GM23248 (cell line): ENCODE measurements at places on chromosomes 7 and 10. TPM values are rescaled to one million over a fixed set of nuclear protein-coding genes. Genes with fewer than 3 reads are reported as not detected.

DNA sequence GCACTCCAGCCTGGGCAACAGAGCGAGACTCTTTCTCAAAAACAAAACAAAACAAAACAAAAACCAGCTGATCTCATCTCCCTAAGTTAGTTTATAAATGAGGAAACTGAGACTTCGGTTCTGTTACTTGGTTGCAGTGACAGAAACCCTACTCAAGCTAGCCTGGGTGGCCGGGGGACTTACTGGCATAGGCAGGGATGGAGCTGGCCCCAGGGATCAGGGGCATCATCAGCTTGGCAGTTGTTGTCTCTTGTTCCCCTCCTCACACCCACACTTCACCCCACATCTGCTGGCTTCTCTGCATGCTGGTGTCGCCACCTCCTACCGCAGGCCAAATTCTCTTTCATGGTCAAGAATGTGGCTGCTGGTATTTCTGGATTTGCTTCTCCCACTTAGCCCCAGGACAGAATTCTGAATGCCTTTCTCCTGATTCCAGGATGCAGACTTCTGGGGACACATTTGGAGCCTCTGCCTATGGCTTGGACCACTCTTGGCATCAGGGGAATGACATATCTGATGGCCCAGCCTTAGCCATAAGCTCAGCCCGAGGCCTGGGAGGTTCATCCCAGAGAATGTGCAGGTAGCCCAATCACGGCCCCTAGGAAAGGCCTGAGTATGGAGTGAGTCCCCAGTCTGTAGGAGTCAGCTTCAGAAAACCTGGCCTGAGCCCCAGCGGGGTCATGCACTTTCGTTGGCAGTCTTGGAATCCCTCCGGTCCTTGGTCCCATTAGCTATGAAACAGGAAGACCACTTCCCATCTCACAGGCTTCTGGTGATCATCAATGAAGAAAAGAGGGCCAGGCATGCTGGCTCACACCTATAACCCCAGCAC lies 41.6 kb upstream of the CTBP2 start:
- no peaks in the 10 kb centered on the region for H3K4me1 ChIP-seq
- H3K36me3 ChIP-seq = no peaks in the 10 kb centered on the region
- no peak overlapping the region for H3K4me3 ChIP-seq
- H3K27me3 ChIP-seq = peaks cover 2% of the 10 kb centered on the region; the same call in 1 of the 2 replicates

- no peak overlapping the region for H3K27ac ChIP-seq
- H3K36me3 ChIP-seq = peaks cover 46% of the 10 kb centered on the region
- DNase-seq = no peak
- no peaks in the 10 kb centered on the region for H3K4me1 ChIP-seq
- H3K27me3 ChIP-seq = no peaks in the 10 kb centered on the region
These were observed 113.1 kb downstream of the ZMYND11 start for GRCh38 chr10:248307-248706.

GRCh38 chr7:141366091-141366621 lies 185.1 kb upstream of the AGK start:
- no peak overlapping the region for H3K4me3 ChIP-seq
- peaks cover 9% of the 10 kb centered on the region; the same call in 1 of the 2 replicates for H3K4me1 ChIP-seq
- no peaks in the 10 kb centered on the region for H3K36me3 ChIP-seq
- no peak overlapping the region for H3K27ac ChIP-seq

DNA sequence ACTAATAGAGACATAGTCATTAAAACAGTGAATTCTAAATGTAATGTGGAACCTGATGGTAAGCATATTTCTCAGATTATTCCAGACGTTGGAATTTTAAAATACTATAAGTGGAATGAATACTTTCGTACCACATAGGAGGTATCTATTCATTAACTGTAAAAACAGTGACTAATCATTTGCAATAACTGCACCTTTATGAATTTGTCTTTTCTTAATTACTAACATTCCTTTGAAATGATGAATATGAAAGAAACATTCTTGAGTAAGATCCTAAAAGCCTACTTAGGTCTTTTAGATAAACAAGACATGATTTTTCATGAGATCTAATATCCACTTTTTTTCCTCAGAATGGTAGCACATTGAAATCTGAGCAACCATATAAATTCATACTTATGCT lies 549.0 kb upstream of the LRRN3 start:
- H3K36me3 ChIP-seq = no peaks in the 10 kb centered on the region
- DNase-seq = no peak
- H3K27ac ChIP-seq = no peak overlapping the region
- H3K27me3 ChIP-seq = no peaks in the 10 kb centered on the region
- no peak overlapping the region for H3K4me3 ChIP-seq

DNA sequence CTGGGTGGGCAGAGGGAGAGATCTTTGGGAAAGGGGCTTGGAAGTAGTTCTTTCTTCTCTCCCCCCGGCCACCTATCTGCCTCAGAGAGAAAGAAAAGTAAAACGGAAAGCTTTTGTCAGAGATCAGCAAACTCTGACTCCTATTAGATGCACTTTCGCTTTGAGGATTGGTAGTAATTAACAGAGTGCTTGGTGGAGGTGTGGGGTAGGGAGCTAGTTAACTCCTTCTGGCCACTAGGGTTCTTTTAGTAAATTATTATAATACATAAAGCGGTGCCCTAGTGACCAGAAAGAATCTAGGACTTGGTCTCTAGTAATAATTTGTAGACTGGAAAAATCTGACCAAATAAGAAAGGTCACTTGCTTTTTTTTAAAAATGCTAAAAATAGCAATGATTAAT lies 54.6 kb downstream of the CPVL start:
- no peaks in the 10 kb centered on the region for H3K36me3 ChIP-seq
- H3K27me3 ChIP-seq = no peaks in the 10 kb centered on the region
- peak; percentile 37 for DNase-seq
- H3K4me1 ChIP-seq = peaks cover 18% of the 10 kb centered on the region

DNA sequence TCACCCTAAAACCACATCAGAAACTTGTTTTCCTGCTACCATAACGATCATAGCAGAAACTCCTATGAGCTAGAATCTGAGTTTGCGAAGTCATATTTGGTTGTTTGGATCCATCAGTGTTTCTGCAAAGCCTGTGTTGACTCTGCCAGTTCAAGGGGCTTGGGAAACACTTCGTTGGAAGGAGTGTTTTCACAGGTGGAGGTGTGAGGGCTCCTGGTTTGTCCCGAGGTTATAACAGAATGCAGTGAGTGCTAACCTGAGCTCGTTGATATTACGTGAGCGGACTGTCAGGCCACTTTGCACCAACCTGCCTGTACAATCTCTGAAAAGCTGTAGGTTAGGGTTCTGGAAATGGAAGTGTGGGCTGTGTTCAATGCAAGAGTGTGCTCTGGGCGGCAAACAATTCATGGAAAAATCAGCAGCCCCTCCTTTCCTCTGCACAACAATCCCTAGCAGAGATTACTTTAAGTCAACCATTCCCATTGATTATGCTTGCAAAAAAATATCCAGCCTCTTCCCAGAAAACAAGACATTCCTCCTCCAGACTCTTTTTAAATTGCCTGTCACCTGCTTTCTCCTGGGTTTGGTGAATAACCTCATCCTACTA lies 622.0 kb downstream of the TYW1 start:
- no peak for DNase-seq
- H3K27me3 ChIP-seq = no peaks in the 10 kb centered on the region; the same call in 1 of the 2 replicates
- no peak overlapping the region for H3K27ac ChIP-seq

- H3K4me3 ChIP-seq = peak overlapping the region; percentile 46; the same call in 1 of the 2 replicates
- peak overlapping the region; percentile 79 for H3K27ac ChIP-seq
- peak; percentile 86 for DNase-seq
- H3K4me1 ChIP-seq = peaks cover 30% of the 10 kb centered on the region
- H3K27me3 ChIP-seq = no peaks in the 10 kb centered on the region
These were observed 66.0 kb downstream of the SUGCT start for GRCh38 chr7:40200791-40201190.

The MYPN gene
- polyA plus RNA-seq = 8.8 and 9.2 TPM in 2 replicates

DNA sequence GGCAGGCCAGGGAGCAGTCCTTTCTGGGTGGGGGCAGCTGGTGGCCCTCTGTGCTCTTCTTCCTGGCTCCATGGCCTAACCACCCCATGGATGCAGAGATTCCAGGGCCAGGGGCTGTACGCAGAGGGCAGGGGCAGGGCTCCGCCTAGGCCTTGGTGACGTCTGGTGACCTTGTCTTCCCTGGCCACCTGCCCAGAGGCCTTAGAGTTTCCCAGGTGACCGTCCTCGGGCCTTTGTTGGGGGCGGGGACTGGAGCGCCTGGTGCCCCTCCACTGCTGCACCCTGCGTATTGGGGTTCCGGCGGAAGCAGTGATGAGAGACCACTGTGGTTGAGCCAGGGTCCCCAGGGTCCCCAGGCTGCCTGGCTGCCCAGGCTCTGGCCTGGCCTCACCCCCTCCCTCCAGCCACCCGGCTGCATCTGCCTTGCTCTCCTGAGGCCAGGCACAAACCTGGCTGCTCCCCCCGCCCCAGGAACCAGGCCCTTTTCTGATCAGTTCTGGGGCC lies 10.3 kb downstream of the PWWP2B start:
- H3K36me3 ChIP-seq = no peaks in the 10 kb centered on the region
- H3K4me1 ChIP-seq = 0 out of 2 replicates have a peak, but pooled peaks cover 3% of the 10 kb centered on the region
- H3K27ac ChIP-seq = no peak overlapping the region
- H3K27me3 ChIP-seq = no peaks in the 10 kb centered on the region

GRCh38 chr7:24283897-24284698 lies at the start of gene NPY:
TSS of gene NPY (plus strand) at chr7:24284190. CDS start at chr7:24285241, 1,051 bp downstream.
- no peaks in the 10 kb centered on the region for H3K4me1 ChIP-seq
- H3K36me3 ChIP-seq = no peaks in the 10 kb centered on the region
- H3K27ac ChIP-seq = no peak within 1 kb of the TSS

GRCh38 chr7:8260871-8261694 lies 884 bp downstream of the ICA1 start:
- no peaks in the 10 kb centered on the region for H3K4me1 ChIP-seq
- H3K36me3 ChIP-seq = no peaks in the 10 kb centered on the region
- H3K4me3 ChIP-seq = peak overlapping the region; percentile 36
- H3K27me3 ChIP-seq = peaks cover 33% of the 10 kb centered on the region

The SNX8 gene
- polyA plus RNA-seq = 36.8 and 44.4 TPM in 2 replicates

- H3K27ac ChIP-seq = no peak overlapping the region
- no peak overlapping the region for H3K4me3 ChIP-seq
- no peaks in the 10 kb centered on the region for H3K36me3 ChIP-seq
- H3K4me1 ChIP-seq = no peaks in the 10 kb centered on the region
- no peaks in the 10 kb centered on the region for H3K27me3 ChIP-seq
These were observed 218.2 kb downstream of the SH2D4B start for GRCh38 chr10:80755893-80756292.

DNA sequence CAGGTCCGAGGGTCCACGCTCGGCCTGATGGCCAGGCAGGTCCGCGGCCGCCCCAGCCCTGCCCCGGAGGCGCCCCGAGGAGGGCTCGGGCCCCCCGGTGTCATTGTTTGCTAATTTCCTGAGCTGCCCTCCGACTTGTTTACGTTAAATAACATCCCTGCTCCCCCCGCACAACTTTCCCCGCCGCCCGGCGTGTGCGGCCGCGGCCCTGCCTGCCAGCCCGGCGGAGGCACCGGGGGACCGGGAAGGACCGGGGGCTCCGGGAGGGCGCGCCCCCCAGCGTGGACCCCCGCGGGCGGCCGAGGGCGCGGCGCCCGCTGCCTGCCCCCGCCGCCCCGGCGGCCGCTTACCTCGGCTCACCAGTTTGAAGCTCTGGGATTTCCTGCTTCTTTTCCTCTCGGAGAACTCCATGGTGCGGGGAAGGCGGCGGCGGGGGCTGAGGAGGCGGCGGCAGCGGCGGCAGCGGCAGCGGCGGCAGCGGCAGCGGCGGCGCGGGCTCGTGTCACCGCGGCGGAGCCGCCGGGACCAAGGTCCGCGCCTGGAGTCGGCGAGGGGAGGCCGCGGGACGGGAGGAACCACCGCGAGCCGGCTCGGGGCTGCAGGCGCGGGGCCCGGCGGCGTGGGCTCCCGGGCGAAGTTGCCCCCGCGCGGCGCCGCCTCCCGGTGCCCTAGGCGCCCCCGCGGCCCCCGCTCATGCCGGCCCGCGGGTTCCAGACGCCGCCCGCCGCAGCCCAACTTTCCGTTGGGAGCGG lies 515 bp downstream of the BEND7 start:
- peaks cover 14% of the 10 kb centered on the region for H3K4me1 ChIP-seq
- H3K27ac ChIP-seq = no peak overlapping the region
- peak; percentile 59 for DNase-seq
- H3K27me3 ChIP-seq = peaks cover 3% of the 10 kb centered on the region; the same call in 1 of the 2 replicates
- H3K36me3 ChIP-seq = no peaks in the 10 kb centered on the region

The FAM237B gene
- polyA plus RNA-seq = 0.06 TPM in 1 of 2 replicates, not detected in the other

- H3K27me3 ChIP-seq = 0 out of 2 replicates have a peak, but pooled peaks cover 4% of the 10 kb centered on the region
- no peaks in the 10 kb centered on the region for H3K4me1 ChIP-seq
- no peak overlapping the region for H3K27ac ChIP-seq
- no peaks in the 10 kb centered on the region for H3K36me3 ChIP-seq
- H3K4me3 ChIP-seq = no peak overlapping the region
These were observed 71.6 kb downstream of the TLL2 start for GRCh38 chr10:96441987-96442643.

DNA sequence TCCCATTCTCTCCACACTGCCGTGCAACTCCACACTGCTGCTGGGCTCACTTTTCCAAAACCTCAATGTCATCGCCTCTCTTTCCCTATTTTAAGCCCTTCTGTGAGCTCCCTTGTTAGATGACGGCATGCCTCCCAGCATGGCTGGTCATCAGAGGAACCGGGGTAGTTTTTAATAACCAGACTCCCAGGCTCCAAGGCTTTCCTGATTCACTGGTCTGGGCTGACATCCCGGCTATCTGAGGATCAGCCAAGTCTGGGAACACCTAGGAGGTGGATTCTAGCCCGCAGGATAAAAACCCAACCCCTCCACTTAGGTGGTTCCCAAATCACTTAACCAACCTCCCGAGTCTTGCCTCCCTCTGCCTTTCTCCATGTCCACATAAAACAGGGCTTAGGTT lies 295.4 kb upstream of the FZD8 start:
- H3K4me3 ChIP-seq = no peak overlapping the region
- no peak for DNase-seq

The HOXA13 gene
- polyA plus RNA-seq = 0.13 and 0.15 TPM in 2 replicates

The FBH1 gene
- 66.4 and 71.4 TPM in 2 replicates for polyA plus RNA-seq

DNA sequence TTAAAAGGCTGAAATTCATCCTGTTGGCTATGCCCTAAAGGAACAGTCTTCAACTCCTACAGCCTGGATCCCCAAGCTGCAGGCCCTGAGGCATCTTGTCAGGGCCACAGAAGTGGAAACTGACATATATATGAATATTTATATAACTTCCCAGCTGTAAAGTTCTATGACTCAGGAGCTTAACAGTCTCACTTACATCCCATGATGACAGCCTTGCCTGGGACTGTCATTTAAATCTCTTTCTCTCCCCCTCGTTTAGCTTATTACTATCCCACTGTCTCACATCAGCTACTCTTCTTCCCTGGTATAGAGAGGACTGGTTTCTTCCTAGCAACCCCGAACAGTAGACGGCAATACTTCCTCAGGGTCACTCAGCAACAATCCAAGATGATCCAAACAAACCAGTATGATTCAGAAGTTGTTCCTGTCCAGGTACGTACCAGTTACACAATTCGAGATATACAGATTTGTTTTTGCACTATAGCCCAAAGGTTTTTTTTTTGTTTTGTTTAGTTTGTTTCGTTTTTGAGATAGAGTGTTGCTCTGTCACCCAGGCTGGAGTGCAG lies 22.7 kb downstream of the KIAA1549 start:
- H3K27ac ChIP-seq = no peak overlapping the region
- no peaks in the 10 kb centered on the region for H3K27me3 ChIP-seq
- H3K4me3 ChIP-seq = no peak overlapping the region
- no peak for DNase-seq
- no peaks in the 10 kb centered on the region for H3K36me3 ChIP-seq

DNA sequence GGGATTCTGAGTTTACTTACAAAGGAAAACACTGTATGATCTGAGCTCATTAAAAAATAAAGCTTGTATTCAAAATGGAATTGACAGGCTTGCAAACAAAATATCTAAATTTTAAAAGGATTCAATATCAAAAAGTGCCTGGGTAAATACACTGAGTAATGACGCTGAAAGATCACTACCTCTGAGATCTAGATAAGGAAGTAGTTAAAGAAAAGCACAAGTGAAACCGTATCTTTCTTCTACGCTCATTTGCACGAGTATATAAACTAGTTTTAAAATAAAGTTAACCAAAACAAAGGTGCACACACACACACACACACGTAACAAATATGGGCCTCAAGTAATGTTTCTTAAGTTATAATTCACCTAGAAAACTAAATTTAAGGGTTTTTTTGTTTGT lies 93.4 kb downstream of the SNX13 start:
- H3K4me1 ChIP-seq = peaks cover 24% of the 10 kb centered on the region
- DNase-seq = no peak
- no peak overlapping the region for H3K4me3 ChIP-seq
- H3K27me3 ChIP-seq = no peaks in the 10 kb centered on the region
- no peak overlapping the region for H3K27ac ChIP-seq
